Esophagus muscularis mucosa (tissue), 4 donors: ENCODE measurements at places on chromosomes 4 and X.

DNA sequence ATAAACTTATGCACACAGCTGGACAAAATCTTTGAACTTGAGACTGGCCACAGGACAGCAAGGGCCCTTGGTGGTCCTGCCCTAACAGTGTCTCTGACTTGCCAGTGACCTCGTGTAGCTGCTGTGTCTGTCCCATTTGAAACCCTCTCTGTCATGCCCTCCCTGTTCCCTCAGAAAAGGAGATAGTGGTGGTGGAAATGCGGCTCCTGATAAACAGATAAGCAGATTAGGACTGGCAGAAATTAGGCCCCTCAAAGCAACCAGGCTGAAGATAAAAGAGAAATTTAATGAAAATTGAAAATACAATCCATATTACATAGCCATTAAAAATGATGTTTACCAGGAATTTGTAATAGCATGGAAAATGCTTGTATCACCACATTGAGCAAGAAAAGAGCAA, 136.6 kb upstream of the ATP6AP2 start:
- no peak overlapping the region for H3K4me3 ChIP-seq
- no peaks in the 10 kb centered on the region for H3K36me3 ChIP-seq
- DNase-seq = no peak
- peaks cover 7% of the 10 kb centered on the region for H3K4me1 ChIP-seq

DNA sequence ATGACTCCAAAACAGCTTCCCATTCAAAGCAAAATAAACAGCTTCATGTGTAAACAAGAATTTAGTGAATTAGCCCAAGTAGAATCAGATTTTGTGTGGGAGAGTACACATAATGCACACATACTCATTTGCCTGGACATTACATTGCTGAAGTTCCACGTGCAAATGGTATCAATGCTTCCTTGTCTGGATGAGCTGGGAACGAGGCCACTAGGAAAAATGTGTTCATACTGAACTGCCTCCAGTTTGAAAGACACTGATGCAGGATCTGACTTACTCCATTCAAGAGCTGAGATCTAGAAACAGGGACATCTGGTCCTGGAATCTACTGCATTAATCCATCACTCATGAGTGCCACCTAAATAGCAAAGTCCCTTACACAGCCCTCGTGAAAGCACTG, 228.0 kb downstream of the APBB2 start:
- H3K27me3 ChIP-seq = no peaks in the 10 kb centered on the region
- H3K36me3 ChIP-seq = no peaks in the 10 kb centered on the region
- H3K4me3 ChIP-seq = no peak overlapping the region
- peaks cover 10% of the 10 kb centered on the region for H3K4me1 ChIP-seq

DNA sequence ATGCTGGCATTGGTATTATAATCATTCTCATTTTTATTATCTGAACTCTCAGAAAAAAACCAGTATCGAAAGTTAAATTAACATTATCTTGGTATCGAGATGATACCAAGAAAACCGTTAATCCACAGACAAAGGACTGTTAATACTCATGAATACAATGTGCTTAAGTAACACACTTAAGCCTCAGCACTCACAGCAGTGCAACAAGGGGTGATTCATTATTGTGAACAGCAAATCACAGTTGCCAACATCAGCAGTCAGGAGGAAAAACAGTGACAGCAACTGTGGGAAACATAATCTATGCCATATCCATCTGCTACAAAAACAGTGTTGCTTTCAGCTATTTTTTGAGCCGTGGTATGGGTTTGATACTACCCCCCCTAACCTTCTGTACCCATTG, 210.9 kb upstream of the ATOH1 start:
- no peak overlapping the region for H3K4me3 ChIP-seq
- DNase-seq = no peak
- H3K27me3 ChIP-seq = no peaks in the 10 kb centered on the region
- no peaks in the 10 kb centered on the region for H3K4me1 ChIP-seq

- peaks cover 6% of the 10 kb centered on the region for H3K4me1 ChIP-seq
- DNase-seq = no peak
- H3K4me3 ChIP-seq = no peak overlapping the region
- H3K36me3 ChIP-seq = peaks cover 4% of the 10 kb centered on the region
- no peaks in the 10 kb centered on the region for H3K27me3 ChIP-seq
Measured at GRCh38 chr4:118732591-118733330, 47.6 kb downstream of the METTL14 start.

DNA sequence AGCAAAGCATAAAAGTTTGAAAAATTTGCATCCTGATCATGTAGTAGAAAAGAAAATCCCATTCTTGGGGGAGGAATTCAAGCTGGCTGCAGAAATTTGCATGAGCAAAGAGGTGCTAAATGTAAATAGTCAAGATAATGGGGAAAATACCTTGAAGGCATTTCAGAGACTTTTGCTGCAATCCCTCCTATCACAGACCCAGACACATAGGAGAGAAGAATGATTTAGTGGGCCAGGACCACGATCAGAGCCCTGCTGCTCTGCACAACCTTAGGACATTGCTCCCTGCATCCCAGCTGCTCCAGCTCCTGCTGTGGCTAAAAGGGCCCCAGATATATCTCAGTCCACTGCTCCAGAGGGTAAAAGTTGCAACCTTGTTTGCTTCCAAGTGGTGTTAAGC, 1439.7 kb upstream of the AGA start:
- no peak overlapping the region for H3K4me3 ChIP-seq
- no peaks in the 10 kb centered on the region for H3K4me1 ChIP-seq
- H3K27me3 ChIP-seq = no peaks in the 10 kb centered on the region
- H3K36me3 ChIP-seq = no peaks in the 10 kb centered on the region
- H3K27ac ChIP-seq = no peak overlapping the region

DNA sequence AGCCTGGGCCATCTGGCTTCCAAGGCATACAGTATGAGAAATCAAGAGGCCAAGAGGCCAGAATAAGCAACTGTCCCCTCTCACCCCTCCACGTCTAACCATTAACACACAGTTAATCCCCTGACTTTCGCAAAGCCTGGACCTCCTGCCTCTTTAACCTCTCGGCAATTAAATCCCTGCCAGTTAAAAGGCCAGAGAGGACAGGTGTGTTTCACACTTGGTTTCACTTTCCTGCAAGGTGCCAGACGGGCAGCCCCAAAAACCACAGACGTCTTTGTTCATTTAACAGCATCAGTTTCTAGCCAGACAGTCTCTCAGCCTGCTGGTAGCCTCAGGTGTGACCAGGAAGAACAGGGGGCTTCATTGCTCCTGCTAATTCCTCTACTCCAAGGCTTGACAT, 91.1 kb upstream of the KIT start:
- peaks cover 10% of the 10 kb centered on the region for H3K4me1 ChIP-seq
- no peak overlapping the region for H3K4me3 ChIP-seq
- H3K27ac ChIP-seq = no peak overlapping the region
- peak; percentile 79 for DNase-seq
- H3K36me3 ChIP-seq = no peaks in the 10 kb centered on the region
- H3K27me3 ChIP-seq = no peaks in the 10 kb centered on the region

GRCh38 chrX:131812847-131813825, 210.0 kb upstream of the STK26 start:
- H3K27ac ChIP-seq = peak overlapping the region; percentile 58
- H3K4me3 ChIP-seq = peak overlapping the region; percentile 30
- H3K4me1 ChIP-seq = no peaks in the 10 kb centered on the region
- no peak for DNase-seq

DNA sequence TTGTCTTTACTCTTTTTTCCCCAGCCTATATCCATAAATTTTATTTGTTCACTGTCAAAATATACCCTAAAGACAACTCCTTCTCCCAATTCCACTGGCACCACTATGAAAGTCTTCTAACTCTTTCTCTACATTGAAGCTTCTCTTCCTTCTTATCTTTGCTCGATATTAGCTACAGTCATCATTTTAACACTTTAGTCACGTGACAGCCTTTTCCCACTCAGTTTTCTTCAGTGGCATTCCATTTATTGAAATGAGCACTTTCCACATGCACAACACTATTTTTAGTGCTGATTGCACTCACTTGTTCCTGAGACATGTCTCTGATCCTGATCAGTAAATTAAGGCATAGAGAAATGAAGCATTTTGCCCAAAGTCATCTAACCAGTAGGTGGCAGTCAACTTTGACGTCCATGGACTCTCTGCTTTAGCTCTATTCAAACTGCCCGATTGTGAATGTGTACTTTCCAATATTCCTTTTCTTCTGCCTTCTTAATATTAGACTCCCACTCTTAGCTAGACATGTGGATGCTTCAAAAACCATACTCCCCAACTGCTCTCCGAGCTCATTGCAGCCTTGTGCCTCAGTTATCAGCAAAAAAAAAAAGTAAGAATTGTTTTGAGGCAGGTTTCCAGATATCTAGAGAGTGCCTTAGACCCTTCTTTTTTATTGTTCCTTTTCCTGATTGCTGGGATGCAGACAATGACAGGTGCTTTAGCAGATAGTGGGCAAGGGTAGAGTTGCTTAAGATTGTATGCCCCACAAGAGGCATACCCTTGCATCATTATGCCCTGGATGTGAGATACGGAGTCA, 394.4 kb upstream of the ADGRL3 start:
- no peaks in the 10 kb centered on the region for H3K4me1 ChIP-seq
- no peaks in the 10 kb centered on the region for H3K27me3 ChIP-seq
- DNase-seq = no peak
- H3K4me3 ChIP-seq = no peak overlapping the region
- H3K36me3 ChIP-seq = no peaks in the 10 kb centered on the region
- H3K27ac ChIP-seq = no peak overlapping the region

GRCh38 chr4:181784881-181785280, 458.3 kb upstream of the TENM3 start:
- no peaks in the 10 kb centered on the region for H3K36me3 ChIP-seq
- H3K4me1 ChIP-seq = no peaks in the 10 kb centered on the region
- no peaks in the 10 kb centered on the region for H3K27me3 ChIP-seq
- H3K4me3 ChIP-seq = no peak overlapping the region

GRCh38 chrX:110374559-110374958, 15.9 kb downstream of the RTL9 start:
- no peaks in the 10 kb centered on the region for H3K4me1 ChIP-seq
- H3K36me3 ChIP-seq = no peaks in the 10 kb centered on the region
- H3K4me3 ChIP-seq = no peak overlapping the region
- no peaks in the 10 kb centered on the region for H3K27me3 ChIP-seq
- no peak for DNase-seq

GRCh38 chr4:105225500-105225899, 78.8 kb downstream of the TET2 start:
- DNase-seq = no peak
- no peaks in the 10 kb centered on the region for H3K27me3 ChIP-seq
- H3K27ac ChIP-seq = no peak overlapping the region
- H3K4me3 ChIP-seq = no peak overlapping the region
- H3K36me3 ChIP-seq = no peaks in the 10 kb centered on the region

DNA sequence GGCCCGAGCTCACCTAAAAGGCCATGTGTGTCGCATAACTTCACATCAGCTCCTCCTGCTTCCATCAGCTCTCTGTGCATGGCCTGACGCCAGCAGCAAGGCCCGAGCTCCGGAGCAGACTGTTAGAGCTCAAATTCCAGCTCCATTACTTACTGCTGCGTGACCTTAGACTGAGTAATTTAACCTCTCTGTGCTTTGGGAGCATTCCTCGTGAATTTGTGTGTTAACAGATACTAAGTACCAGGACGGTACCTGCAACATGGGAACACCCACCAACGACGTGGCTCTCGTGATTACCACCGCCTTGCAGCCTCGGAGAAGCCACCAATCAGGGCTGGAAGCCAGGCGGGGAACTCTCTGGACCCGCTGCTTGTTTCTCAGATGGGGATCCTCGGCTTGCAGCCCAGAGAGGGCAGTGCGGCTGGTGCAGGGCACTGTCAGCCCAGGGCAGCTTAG, 12.9 kb downstream of the LETM1 start:
- H3K4me1 ChIP-seq = peaks cover 31% of the 10 kb centered on the region
- no peak overlapping the region for H3K4me3 ChIP-seq
- no peak for DNase-seq
- peaks cover 76% of the 10 kb centered on the region for H3K36me3 ChIP-seq
- H3K27me3 ChIP-seq = no peaks in the 10 kb centered on the region
- H3K27ac ChIP-seq = no peak overlapping the region

DNA sequence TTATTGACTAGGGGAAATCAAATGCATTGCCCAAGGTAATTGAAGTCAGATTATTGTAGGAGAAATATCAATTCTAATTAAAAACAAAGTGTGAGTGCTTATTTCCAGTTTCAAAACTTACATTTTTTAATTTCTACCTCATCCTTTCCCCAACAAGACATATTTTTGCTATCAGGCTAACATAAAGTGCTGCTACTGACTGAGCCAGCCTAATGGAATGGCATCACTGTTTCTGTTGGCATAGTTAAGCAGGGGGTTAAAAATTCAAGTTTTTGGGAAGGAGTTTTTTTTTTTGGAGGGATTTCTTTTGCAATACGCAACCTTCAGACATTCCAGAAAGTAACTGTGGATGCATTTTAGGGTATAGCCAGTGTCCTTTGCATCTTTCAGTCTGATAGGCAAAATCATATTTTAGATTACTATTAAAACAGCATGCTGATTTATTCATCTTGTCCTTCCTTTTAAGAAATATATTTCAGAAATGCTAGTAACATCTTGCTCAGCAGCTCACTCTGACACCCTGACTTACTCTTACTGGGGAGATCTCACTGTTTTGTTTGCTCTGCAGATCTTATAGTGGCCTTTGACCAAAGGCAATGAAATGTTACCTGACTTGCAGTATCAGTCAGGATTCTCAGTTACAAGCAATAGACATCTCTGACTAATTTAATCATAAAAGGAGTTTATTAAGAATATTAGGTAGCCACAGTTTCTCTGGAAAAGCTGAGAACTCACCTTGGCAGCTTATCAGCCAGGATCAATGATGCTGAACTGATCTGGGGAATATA, 24.4 kb downstream of the GAB1 start:
- H3K4me3 ChIP-seq = no peak overlapping the region
- H3K27ac ChIP-seq = peak overlapping the region; percentile 71
- H3K27me3 ChIP-seq = no peaks in the 10 kb centered on the region
- DNase-seq = no peak

GRCh38 chr4:123600987-123601904, 204.7 kb downstream of the SPRY1 start:
- H3K36me3 ChIP-seq = no peaks in the 10 kb centered on the region
- H3K4me3 ChIP-seq = no peak overlapping the region
- H3K27me3 ChIP-seq = no peaks in the 10 kb centered on the region
- no peak overlapping the region for H3K27ac ChIP-seq

- no peaks in the 10 kb centered on the region for H3K36me3 ChIP-seq
- no peak for DNase-seq
- H3K4me1 ChIP-seq = no peaks in the 10 kb centered on the region
- H3K27ac ChIP-seq = no peak overlapping the region
- H3K27me3 ChIP-seq = no peaks in the 10 kb centered on the region
- H3K4me3 ChIP-seq = no peak overlapping the region
Measured at GRCh38 chr4:183426507-183426906, 17.9 kb upstream of the CDKN2AIP start.

DNA sequence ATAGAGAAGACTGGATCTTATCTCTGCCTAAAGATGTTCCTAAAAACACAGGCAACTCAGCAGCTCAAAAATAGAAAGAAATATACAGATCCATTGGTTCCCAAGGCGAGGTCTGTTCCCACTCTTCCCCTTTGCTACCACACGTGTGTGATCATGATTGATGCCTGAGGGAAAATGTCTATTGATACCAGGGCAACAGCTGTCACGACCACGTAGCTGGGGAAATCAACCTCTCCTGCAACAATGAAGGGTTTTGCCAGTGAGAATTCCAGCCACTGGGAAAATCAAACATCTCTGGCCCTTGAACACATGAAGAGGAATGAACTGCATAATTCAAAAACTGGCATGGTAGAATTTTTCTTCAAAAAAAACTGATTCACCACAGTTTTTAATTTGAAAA, 131.0 kb upstream of the MAP3K15 start:
- H3K4me1 ChIP-seq = no peaks in the 10 kb centered on the region
- no peaks in the 10 kb centered on the region for H3K27me3 ChIP-seq
- DNase-seq = no peak
- H3K27ac ChIP-seq = no peak overlapping the region
- no peaks in the 10 kb centered on the region for H3K36me3 ChIP-seq

- H3K27ac ChIP-seq = no peak overlapping the region
- H3K4me1 ChIP-seq = peaks cover 4% of the 10 kb centered on the region
- H3K36me3 ChIP-seq = no peaks in the 10 kb centered on the region
- H3K4me3 ChIP-seq = no peak overlapping the region
Measured at GRCh38 chr4:99855678-99856077, 38.5 kb downstream of the LAMTOR3 start.
